NCI-H2107 (cell line): ENCODE measurements at places on chromosomes 1 and 21.
A peak's percentile ranks its signal among the peaks of the same experiment; 100 is the strongest.

GRCh38 chr1:111221276-111221632 is 6.3 kb upstream of the CHI3L2 start:
- no peak for DNase-seq

- no peak for DNase-seq
Measured at GRCh38 chr1:47686731-47687630, 249.1 kb downstream of the FOXD2 start.

- DNase-seq: no peak
Measured at GRCh38 chr1:38454749-38455441, 404.7 kb downstream of the RRAGC start.

DNA sequence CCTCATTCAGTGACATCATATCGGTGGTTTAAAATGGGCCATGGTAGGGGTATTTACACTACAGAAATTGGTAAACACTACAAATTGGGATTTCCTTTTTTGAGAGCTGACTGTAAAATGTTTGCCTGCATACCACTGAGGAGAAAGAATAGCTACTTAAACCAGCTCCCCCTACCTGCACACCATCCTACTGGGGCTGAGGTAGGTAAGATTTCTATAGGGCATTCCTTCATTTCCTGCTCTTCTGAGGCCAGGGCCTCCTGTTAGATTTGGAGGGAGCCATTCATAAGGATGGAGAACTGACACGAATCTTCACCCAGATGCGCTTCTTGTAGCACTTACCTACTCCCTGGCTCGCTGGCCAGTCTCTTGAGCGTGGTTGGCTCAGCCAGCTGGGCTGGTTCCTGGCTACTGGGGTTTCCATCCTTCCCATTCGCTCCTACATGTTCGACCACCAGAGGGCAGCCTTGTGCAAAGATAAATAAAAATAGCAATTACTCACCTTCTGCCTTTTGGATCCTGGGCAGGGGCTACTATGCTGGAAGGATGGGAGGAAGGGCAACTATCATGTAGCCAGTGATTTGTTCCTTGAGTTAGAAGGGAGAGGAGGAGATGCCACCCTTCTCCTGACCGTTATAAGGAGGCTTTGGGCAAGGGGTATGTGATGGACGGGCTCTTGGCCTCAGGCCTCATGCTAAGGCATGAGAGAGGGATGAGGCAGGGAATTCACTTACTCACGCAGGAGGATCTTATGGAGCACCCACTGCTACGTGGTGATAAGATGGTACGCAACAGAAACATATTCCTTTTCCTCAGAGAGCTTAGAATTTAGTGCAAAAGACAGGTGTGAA is 10.7 kb downstream of the OPTC start:
- DNase-seq: peak; percentile 78

GRCh38 chr1:219938706-219939105 is 10.3 kb upstream of the SLC30A10 start:
- no peak for DNase-seq

DNA sequence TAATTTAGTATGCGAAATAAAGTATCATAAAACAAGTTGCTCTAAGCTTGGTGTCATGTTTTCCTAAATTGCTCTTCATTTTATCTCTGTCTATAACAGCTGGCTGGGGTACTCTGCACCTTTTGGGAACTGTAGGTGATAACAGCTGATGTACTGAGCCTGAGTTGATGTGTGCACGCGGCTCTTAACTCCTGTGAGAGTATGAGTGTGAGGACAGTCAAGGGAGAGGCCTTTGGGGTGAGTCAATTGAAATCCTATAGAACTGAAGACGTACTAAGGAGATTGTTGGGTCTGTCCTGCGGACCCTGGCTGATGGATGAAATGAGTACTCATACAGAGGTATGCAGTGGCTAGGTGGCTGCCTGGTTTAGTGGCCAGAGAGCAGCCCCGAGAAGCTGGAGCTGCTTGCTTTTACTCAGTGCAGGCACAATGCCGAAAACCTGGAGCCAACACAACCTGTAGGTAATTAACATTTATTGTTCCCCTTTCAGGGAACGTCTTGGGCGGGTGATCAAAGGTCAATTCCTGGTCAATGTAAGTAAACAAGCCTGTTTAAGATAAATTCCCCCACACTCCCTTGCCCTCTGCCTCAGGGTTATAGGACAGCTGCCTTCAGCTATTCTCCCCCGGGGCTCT is 188.5 kb downstream of the PRDM2 start:
- no peak for DNase-seq
